ENCODE measurements at places on chromosomes 5 and 9. TPM values are rescaled to one million over a fixed set of nuclear protein-coding genes. Genes with fewer than 3 reads are reported as not detected.

DNA sequence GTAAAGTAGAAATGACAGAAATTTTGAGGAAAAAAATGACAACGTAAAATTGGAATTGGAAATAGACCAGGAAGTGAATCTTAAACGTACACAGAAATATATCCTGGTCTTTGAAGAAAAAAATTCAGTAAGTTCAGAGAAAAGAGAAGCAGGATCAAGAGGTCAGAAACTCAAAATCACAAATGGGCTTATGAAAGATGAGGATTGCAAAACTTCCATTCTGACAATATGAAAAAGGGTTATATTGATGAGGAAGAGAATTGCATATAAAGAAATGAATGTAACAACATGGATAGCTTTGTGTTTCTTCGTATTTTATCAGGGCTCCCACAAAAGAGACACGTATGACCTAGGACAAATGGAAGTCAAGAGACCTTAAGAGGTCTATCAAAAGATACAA is 58.1 kb downstream of the OXCT1 start:
- DNase-seq: no peak

GRCh38 chr9:94557376-94557775 is 2.5 kb downstream of the PCAT7 start:
- DNase-seq: no peak

SLCO6A1 gene
- not detected for total RNA-seq

C1QTNF2 gene
- total RNA-seq: 0.07 TPM

ANXA2R gene
- total RNA-seq: 0.79 TPM

ASPN gene
- not detected for total RNA-seq

DNA sequence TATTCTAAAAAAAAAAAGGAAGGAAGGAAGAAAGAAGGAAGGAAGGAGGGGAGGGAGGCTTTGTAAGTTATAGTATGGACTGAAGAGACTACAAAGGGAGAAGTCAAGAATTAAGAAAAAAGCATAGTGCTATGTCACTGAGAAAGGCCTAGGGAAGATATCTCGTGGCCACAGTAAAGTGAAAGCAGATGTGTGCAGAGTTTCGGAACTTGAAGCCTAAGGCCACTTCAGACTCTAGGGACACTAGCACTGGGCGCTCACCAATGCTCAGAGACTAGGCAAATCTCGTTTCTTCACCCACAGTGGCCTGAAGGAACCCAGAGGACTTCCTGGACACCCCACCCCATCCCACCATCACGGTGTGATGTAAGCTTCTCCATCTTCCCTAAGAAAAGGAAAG is 181.4 kb upstream of the TRPM3 start:
- DNase-seq: no peak

FOXB2 gene
- not detected for total RNA-seq
